ENCODE measurements at places on chromosomes 1 and 21.

GRCh38 chr21:42496839-42497202 lies 797 bp upstream of the RSPH1 start:
- peaks cover 16% of the 10 kb centered on the region for H3K4me1 ChIP-seq
- peak overlapping the region; percentile 94 for H3K27ac ChIP-seq
- DNase-seq: no peak
- H3K27me3 ChIP-seq: peaks cover 4% of the 10 kb centered on the region
- peak overlapping the region; percentile 95 for H3K4me3 ChIP-seq
- H3K36me3 ChIP-seq: no peaks in the 10 kb centered on the region

DNA sequence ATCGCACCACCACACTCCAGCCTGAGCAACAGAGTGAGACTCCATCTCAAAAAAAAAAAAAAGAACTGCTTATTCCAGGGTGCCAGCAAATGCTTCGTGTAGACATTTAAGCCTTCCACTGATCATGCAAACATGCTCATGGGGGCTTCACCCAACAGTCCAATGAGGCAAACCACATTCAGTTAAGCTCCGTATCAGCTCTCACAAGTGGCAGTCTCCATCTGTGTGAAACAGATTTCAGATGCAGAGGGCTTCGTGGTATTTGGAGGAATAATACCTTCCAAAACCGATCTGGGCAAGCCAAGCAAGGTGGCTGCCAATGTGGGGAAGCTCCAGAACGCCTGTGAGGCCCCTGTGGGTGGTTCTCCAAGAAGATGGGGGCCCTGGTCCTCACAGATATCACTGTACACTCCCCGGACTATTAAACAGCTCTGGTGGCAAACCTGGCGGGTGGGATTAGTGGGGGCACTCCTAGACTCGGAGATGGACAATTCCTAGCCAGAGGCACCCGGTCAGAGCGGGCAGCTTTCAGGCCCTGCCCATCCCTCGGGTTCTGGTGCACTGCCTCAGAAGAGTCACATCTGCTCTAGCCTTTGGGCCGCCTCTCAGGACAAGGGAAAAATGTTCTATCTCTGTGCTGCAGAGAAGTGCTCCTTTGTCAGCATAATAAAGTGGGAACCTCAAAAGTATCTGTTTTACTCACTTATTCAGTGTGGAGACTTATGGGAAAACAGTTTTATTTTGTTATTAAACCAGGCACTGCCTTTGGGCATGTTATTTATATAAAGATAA lies 10.2 kb downstream of the CREG1 start:
- H3K36me3 ChIP-seq: peaks cover 17% of the 10 kb centered on the region
- DNase-seq: no peak
- H3K27ac ChIP-seq: no peak overlapping the region
- no peaks in the 10 kb centered on the region for H3K27me3 ChIP-seq

GRCh38 chr21:37342046-37342632 lies 24.4 kb upstream of the DYRK1A start:
- no peak overlapping the region for H3K27ac ChIP-seq
- H3K4me3 ChIP-seq: no peak overlapping the region
- H3K4me1 ChIP-seq: peaks cover 9% of the 10 kb centered on the region
- no peaks in the 10 kb centered on the region for H3K27me3 ChIP-seq
- H3K36me3 ChIP-seq: peaks cover 4% of the 10 kb centered on the region
- DNase-seq: no peak

- H3K4me3 ChIP-seq: no peak overlapping the region
- no peak for DNase-seq
- peaks cover 17% of the 10 kb centered on the region for H3K27me3 ChIP-seq
- no peak overlapping the region for H3K27ac ChIP-seq
- peaks cover 7% of the 10 kb centered on the region for H3K36me3 ChIP-seq
- H3K4me1 ChIP-seq: peaks cover 13% of the 10 kb centered on the region
Observed at GRCh38 chr21:46054031-46054430, 43.9 kb upstream of the COL6A2 start.

- no peaks in the 10 kb centered on the region for H3K4me1 ChIP-seq
- H3K36me3 ChIP-seq: no peaks in the 10 kb centered on the region
- peaks cover 12% of the 10 kb centered on the region for H3K27me3 ChIP-seq
- DNase-seq: no peak
- no peak overlapping the region for H3K27ac ChIP-seq
Observed at GRCh38 chr1:147502760-147503159, 38.5 kb upstream of the BCL9 start.

DNA sequence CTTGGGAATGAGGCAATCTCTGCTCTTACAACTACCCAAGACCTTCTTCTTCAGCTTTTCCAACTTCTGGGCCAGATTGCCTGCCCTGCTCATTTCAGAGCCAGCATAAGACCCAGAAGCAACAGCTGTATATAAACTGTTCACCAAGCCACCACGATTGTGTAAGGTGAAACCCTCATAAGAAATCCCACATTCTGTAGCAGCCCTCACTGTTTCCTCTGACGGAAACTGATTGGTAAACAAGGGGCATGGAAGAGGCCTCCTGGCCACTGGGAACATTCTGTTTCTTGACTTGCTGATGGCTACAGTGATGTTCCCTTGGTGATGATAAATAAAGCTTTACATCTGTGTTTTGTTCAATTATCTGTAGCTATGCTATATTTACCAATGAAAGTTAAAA lies 39.7 kb upstream of the EXO1 start:
- no peak overlapping the region for H3K27ac ChIP-seq
- no peak for DNase-seq

DNA sequence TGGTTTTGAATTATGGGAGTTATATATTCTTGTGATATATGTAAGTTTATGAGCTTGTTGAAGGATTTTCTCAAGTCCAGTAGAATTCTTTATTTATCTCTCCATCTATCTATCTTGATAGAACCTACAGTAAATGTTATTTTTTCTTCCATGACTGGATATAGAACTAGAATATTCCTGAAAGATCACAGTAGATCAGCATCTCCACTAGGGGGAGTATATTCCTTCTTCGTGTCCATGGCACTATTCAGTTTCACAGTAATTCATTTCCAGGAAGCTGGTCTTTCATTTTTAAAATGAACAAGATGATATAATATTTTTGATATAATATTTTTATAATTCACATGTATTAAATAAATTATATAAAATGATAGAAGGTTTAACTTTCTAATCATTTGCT lies 18.8 kb downstream of the TMPRSS15 start:
- no peak overlapping the region for H3K27ac ChIP-seq
- H3K4me3 ChIP-seq: no peak overlapping the region
- H3K36me3 ChIP-seq: no peaks in the 10 kb centered on the region
- H3K4me1 ChIP-seq: peaks cover 6% of the 10 kb centered on the region

GRCh38 chr1:9284061-9284460 lies 8.6 kb upstream of the SPSB1 start:
- H3K4me1 ChIP-seq: peaks cover 8% of the 10 kb centered on the region
- H3K27ac ChIP-seq: no peak overlapping the region
- H3K4me3 ChIP-seq: no peak overlapping the region

DNA sequence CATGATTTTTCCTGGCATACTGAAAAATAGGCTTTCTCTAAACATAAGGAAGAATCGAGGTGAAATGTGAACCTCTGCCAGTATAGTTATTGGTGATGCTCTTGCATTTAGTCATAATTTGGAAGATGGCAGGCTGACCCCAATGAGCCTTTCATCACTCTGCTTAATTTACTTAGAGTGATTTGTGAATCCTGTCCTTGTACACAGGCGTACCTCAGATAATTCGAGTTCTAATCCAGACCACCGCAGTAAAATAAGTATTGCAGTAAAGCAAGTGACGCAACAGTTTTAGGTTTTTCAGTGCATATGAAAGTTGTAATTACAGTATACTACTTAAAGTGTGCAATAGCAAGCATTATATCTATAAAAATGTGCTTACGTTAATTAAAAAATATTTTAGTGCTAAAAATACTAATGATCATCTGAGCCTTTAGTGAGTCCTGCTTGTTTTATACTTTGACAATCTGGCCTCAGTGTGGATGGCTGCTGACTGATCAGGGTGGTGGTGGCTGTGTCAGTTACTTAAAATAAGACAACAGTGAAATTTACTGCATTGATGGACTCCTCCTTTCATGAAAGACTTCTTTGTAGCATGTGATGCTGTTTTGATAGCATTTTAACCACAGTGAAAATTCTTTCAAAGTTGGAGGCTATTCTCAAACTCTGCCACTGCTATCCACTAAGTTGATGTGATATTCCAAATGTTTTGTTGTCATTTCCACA lies 1.7 kb downstream of the PKNOX1 start:
- peaks cover 18% of the 10 kb centered on the region for H3K4me1 ChIP-seq
- no peaks in the 10 kb centered on the region for H3K27me3 ChIP-seq
- peak overlapping the region; percentile 94 for H3K27ac ChIP-seq
- peak overlapping the region; percentile 88 for H3K4me3 ChIP-seq

DNA sequence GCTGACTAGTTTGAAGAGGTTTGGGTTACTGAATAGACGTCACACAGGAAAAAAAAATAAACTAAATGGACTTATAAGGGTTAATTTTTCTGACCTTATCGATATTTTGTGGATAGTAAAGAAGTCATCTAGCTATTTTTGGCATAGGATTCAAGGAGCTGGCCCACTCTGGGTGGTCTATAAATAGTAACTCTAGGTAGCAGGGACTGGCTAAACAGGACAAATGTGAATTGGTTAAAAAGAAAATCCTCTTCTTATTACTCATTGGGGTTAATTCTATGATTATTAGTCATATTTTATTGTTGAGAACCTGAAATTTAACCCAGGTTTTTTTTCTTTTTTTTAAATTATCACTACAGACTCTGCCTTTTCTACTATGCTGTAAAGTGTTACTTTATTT lies 61.7 kb downstream of the ATF6 start:
- H3K27me3 ChIP-seq: no peaks in the 10 kb centered on the region
- H3K4me1 ChIP-seq: no peaks in the 10 kb centered on the region
- peaks cover 54% of the 10 kb centered on the region for H3K36me3 ChIP-seq
- H3K27ac ChIP-seq: no peak overlapping the region
- H3K4me3 ChIP-seq: no peak overlapping the region

DNA sequence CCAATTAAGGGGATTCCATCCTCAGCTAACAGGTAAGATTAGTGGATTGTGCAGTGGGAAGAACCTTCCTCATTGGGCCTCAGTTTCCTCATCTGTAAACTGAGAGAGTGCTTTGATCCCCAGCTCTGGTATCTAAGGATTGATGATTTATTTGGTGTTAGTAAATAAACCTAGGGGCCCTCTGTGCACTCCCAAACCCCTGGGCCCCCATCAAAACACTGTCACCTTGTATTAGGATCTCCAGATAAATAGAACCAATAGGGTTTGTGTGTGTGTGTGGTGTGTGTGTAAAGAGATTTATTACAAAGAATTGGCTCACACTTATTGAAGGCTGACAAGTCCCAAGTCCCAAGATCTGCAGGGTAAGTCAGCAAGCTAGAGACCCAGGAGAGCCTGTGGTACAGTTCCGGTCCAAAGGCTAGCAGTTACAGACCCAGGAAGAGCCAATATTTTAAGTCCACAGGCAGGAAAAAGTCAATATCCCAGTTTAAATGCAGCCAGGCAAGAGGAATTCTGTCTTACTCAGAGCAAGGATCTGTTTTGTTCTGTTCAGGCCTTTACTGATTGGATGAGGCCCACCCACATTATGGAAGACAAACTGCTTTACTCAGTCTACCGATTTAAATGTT lies 11.0 kb upstream of the ELK4 start:
- DNase-seq: no peak
- no peak overlapping the region for H3K27ac ChIP-seq
- peaks cover 8% of the 10 kb centered on the region for H3K36me3 ChIP-seq
- H3K4me1 ChIP-seq: no peaks in the 10 kb centered on the region
- H3K27me3 ChIP-seq: no peaks in the 10 kb centered on the region

DNA sequence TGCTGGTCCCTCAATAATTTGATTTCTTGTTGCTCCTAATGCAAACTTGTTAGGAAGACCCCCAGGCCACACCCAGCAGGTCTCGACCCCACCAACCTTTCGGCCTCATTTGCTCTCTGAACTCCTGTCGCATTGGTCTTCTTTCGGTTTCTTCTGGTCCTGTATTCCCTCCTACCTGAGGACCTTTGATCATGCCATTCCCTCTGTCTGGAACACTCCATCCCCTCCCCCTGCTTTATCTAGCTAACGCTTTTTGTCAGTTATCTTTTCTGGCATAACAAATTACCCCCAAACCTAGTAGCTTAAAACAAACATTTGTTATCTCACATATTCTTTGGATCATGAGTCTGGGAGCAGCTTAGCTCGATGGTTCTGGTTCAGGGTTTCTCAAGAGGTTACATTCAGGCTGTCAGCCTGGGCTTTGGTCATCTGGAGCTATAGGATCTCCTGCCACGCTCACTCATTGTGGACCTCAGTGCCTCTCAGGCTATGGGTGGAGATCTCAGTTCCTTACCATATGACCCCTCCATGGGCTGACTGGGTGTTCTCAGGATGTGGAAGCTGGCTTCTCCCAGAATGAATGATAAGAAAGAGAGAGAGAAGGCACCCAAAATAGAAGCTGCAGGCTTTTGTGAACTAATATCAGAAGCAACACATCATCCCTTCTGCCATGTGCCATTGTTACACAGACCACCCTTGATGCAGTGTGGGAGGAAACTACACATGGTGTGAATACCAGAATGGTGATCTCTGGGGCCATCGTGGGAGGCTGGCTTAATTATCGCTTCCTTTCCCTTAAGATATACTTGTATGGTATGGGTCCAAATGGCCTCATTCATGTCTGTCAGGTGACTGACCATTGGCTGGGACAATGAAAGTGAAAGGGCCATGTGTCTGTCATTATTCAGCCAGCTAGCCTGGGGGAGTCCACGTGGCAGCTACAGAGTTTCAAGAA lies 29.1 kb upstream of the BCAR3 start:
- H3K27me3 ChIP-seq: no peaks in the 10 kb centered on the region
- no peaks in the 10 kb centered on the region for H3K36me3 ChIP-seq
- H3K27ac ChIP-seq: no peak overlapping the region
- peaks cover 75% of the 10 kb centered on the region for H3K4me1 ChIP-seq
- DNase-seq: no peak

DNA sequence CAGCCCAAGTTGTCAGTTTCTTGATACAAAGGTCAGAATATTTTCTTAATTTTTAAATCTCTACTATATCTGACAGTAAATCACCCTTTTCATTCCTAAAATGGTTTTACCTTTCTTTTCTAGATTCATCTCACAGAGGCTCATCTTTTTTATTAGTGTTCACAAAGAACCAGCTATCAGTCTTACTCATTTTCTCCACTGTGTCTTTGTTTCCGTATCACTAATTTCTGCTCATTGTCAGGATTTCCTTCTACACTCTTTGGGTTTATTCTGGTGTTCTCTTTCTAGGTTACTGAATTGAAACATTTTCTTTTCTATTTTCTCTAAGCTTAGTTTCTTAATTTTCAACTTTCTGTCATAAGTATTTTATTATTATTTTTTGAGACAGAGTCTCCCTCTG lies 8.7 kb downstream of the AGPAT3 start:
- H3K36me3 ChIP-seq: peaks cover 44% of the 10 kb centered on the region
- H3K4me1 ChIP-seq: peaks cover 44% of the 10 kb centered on the region
- no peak for DNase-seq

DNA sequence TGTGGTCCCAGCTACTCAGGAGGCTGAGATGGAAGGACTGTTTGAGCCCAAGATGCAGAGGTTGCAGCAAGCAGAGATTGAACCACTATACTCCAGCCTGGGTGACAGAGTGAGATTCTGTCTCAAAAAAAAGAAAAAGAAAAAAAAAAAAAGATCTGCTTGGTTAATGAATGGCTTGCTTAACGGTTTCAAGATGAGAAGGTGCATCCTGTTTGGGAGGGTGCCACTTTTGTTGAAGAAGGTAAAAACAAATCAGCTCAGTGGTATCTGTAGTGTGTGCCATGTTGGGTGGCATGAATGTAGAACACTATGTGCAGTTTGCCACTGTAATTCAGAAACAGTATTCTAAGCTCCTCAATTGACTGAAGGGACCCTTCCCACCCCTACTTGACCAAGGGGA lies 94.9 kb upstream of the ETV3 start:
- peaks cover 2% of the 10 kb centered on the region for H3K4me1 ChIP-seq
- DNase-seq: no peak
- H3K27ac ChIP-seq: no peak overlapping the region
- H3K36me3 ChIP-seq: no peaks in the 10 kb centered on the region
- H3K27me3 ChIP-seq: peaks cover 28% of the 10 kb centered on the region

- peaks cover 3% of the 10 kb centered on the region for H3K36me3 ChIP-seq
- no peak overlapping the region for H3K27ac ChIP-seq
- H3K4me3 ChIP-seq: no peak overlapping the region
Observed at GRCh38 chr1:227465256-227465655, 98.1 kb upstream of the ZNF678 start.

Measured in stimulated activated naive B cell treated with anti-CD40 and anti-IgM and Interleukin-4, amounts not matched to agents 10 μg/mL and 1 μg/mL and 100 μg/mL, for 72 hours (primary cell).